ENCODE measurements at places on chromosomes 1 and 21.

GRCh38 chr1:18994381-18994780 lies 37.9 kb upstream of the IFFO2 start:
- DNase-seq, result no peak

- DNase-seq, result no peak
Observed at GRCh38 chr21:38255571-38256117, 1.1 kb upstream of the KCNJ15 start.

DNA sequence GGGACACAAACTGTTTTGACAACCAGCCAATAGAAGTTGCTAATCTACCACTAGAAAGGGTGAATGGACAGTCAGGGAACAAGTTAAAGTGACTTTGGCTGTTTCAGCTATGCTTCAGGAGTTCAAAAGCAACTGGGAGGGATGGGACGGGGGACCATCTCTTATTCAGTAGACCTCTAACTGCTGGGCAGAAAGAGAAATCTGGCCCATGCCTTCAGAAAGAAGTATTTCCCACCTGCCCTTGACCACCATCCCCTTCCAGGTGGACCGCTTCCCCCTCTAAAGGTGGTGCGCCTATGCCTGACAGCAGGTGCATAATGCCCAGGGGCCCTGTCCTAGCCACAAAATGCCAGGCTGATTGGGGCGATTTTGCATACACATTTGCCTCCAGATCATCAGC lies 5.2 kb downstream of the ITPKB start:
- DNase-seq, result no peak

- no peak for DNase-seq
Observed at GRCh38 chr1:208848854-208849253, 604.7 kb upstream of the PLXNA2 start.

DNA sequence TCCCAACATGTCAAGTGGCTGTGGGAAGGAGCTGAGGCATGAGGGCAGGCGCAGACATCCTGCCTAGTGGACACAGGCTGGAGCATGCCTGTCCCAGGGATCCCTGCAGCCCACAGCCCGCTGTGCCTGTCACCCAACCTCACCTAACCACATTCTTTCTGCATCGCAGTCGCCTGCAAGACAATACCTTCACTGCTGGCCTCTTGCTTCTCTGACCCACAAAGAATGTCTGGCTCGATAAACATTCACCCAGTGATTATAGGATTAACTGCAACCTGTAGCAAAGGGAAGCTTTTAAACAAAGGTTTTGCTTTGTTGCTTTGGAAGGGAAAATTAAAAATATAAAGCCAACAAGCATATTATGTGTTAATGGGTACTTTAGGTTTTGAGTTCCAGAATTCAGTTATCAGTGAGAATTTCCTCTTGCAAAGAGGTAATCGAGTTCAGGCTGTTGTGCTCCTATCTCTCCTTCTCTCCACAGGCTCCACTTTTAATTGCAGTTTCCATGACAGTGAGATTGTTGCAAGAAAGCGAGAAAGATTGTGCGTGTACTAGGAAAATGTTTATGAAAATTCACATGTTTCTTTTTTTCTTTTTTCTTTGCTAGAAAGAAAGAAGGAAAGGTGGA lies 40.0 kb upstream of the ZNF648 start:
- DNase-seq, result no peak

- no peak for DNase-seq
Observed at GRCh38 chr1:221100611-221101010, 221.4 kb downstream of the HLX start.

GRCh38 chr1:174954073-174954460 lies 45.7 kb upstream of the CACYBP start:
- DNase-seq, result no peak

GRCh38 chr21:41250519-41250918 lies 66.1 kb upstream of the FAM3B start:
- DNase-seq, result no peak

- no peak for DNase-seq
Observed at GRCh38 chr1:65939636-65940035, 146.9 kb downstream of the PDE4B start.

GRCh38 chr1:244087611-244088010 lies 36.5 kb downstream of the ZBTB18 start:
- no peak for DNase-seq

DNA sequence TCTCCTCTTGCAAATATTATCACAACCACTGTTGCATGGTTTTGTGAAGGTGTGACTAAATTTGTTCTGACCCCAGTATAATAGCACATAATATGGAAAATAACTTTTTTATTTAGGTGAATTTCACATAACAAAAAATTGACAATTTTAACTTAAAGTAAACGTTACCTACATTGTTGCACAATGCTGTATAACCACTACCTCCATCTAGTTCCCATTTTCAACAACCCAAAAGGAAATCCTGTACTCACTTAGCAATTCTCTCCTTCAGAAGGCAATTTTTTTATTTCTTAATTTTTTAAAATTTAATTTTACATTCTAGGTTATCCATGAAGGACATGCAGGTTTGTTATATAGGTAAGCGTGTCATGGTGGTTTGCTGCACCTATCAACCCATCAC lies 95.2 kb downstream of the KCNJ6 start:
- DNase-seq, result no peak

DNA sequence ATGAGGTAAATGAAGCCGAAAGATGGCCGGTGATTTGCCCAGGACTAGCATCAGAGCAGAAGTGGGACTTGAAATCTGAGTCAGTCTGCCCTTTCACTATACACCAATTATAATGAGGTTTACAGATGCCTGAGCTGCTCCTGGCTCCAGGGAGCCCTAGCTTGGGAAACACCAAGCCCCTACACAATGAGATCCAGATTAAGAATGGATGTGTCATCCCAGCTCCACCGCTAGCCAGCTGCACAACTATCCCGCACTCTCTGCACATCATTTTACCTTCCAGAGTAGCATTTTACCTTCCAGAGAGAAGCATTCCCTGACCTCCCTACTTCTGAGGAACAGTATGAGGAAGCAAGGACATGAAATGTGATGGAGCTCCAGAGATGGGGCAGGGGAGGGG lies 27.0 kb downstream of the SERTAD4 start:
- DNase-seq, result no peak

GRCh38 chr1:42691157-42691498 lies 8.9 kb downstream of the YBX1 start:
- no peak for DNase-seq

GRCh38 chr21:23021481-23021880 lies 2023.3 kb downstream of the NCAM2 start:
- no peak for DNase-seq

- DNase-seq, result no peak
Observed at GRCh38 chr1:50493710-50494109, 70.5 kb upstream of the DMRTA2 start.

DNA sequence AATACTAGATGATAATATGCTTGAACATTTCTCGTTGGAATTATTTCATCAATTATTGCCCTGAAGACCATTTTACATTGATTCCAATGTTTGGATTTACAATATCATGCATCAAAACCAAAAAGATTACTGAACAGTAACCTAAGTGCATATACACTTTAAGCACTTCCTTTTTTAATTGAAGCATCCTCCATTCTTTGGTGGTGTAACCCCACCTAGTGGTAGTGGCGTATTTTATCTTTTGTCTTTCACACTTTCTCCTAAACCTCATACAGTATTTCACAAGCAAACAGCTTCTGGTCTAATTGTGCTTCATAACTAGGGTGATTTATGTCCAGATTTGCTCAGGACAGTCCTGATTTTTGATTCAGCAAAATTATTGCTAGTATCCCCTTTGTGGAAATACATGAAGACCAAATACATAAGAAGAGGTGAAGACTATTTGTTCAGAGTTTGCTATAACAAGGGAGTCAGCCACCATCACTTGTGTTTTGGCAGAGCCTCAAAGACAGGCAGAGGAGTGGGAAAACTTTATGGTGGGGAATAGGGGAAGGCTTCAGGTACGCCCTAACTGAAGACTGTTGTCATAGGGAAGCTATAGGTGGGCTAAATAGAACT lies 3.4 kb upstream of the NVL start:
- DNase-seq, result no peak

DNA sequence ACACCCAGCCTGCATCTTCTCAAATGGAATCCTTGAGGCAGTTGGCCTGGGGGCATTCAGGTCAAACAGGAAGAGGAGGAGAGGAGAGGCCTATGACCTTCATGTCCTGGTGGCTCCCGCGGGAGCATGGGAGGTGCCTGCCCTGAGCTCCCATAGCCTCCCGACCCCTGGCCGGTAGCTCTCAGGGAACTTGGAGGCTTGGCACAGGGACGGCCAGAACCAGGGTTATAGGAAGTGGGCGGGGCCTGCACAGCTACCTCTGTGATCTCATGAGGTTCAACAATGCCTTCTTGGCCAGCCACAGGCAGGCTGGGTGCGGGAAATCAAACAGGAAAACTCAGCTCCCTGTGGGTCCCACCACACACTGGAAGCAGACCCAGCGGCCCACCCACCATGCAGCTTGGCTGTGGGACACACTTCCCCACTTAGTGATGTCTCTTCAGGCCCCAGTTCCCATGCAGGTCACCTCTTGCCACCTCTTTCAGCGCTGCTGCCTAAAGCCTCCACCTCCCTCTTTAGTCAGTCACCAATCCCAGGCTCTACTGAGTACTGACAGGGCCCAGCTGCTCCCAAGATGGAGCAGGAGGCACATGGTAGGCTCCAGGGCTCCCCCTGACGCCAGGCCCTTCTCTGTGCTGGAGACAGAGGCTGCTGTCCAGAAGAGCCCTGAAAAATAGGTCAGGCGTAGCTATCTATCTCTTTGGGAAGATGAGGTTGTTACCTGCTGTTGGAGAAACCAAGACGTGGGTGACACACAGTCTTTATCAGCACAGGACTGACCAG lies at the start of gene SLFNL1:
TSS of gene SLFNL1 (minus strand) at position 200 of the 783 bp plus-strand sequence. CDS start 1,065 bp downstream, outside the sequence.
- no peak for DNase-seq

DNA sequence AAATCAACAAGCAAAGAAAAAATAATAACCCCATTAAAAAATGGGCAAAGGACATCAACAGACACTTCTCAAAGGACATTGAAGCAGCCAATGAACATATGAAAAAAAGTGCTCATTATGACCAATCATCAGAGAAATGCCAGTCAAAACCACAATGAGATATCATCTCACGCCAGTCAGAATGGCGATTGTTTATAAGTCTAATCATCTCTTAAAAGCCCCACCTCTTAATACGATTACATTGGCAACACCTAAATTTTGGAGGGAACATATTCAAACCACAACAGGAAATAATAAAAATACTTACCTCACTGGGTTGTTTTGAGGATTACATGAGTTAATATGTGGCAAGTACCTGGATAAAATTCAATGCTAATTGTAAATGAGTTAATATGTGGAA lies 57.1 kb upstream of the PLPPR4 start:
- no peak for DNase-seq

GRCh38 chr21:38205940-38206339 lies 50.9 kb upstream of the KCNJ15 start:
- DNase-seq, result no peak

GRCh38 chr1:62962014-62962812 lies 178.3 kb downstream of the ATG4C start:
- no peak for DNase-seq

DNA sequence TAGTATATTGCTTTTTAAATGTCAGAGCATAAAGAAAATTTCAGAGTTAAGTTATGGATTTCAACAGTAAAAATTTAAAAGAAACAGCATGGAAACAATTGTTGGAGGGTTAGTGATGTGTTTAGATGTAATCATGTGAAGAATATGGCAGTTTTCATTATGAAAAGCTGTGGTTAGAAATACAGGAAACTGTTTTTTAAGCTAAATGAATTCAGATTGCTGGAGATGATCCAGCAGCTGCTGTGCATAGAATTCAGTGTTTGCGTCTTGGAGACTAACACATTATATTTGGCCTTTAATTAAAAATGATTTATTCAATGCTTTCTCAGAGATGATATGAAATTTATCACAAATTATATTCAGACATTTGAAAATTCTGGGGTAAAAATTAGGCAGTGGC lies 273.6 kb upstream of the LRRC7 start:
- no peak for DNase-seq

- DNase-seq, result no peak
Observed at GRCh38 chr1:205251576-205251975, 23.8 kb downstream of the TMCC2 start.

DNA sequence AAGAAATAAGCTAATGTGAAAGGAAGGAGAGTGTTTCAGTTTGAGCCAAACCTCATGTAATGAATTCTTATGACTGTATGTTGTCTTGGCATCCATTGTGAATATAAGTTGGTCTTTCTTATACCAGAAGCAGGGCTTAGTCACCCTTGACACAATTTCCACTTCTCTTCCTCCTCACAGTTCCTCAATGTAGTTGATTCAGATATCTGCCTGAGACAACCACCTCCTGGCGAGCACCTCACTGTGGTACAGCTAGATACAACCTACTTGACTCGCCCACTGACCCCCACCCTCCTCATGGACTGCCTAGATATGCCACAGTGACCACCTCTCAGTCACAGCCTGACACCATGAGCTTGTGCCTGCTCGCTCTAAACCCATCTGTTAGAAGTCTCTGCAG lies 45.6 kb downstream of the KYAT3 start:
- no peak for DNase-seq

DNA sequence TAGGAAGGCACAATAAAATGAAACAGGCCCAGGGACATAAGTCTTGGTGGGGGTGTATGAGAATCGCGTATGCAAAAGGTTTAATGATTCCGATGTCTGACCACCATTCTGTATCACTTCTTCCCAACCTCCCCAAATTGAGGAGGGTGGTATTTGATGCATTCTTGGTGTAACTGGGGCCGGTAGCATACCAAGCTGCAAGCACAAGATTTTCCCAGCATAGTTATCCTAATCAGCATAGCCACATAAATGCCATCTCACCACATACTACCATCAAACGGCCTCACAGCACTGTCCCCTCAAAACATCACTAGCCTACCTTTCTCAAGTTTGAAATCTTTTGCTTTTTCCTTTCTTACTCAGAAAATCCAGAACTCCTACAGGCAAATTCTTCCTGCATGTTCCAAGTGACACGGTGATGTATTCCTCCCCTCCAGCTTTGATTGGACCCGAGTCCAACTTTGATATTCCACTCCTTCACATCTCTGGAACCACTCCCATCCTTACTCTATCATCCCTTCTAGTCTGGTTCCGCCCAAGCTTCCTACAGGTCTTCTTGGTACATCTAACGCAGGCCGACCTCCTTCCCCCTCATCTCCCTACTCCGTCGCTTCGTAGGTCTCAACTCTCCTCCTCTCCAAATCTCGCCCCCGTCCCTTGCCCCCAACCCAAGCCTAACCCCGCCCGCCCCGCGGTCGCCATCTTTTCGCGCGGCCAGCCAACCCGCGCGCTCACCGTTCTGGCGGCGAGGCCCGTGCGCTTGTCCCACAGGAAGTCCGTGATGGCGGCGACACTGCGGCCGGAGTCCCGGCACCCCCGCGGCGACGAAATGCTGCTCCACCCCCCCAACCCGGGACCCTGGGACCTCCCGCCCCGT lies 600 bp downstream of the CLK2 start:
- no peak for DNase-seq
